ENCODE measurements at places on chromosomes 12 and 14. TPM values are rescaled to one million over a fixed set of nuclear protein-coding genes. Genes with fewer than 3 reads are reported as not detected.

GRCh38 chr14:92253381-92253894, 69.5 kb upstream of the SLC24A4 start:
- DNase-seq, result no peak

DNA sequence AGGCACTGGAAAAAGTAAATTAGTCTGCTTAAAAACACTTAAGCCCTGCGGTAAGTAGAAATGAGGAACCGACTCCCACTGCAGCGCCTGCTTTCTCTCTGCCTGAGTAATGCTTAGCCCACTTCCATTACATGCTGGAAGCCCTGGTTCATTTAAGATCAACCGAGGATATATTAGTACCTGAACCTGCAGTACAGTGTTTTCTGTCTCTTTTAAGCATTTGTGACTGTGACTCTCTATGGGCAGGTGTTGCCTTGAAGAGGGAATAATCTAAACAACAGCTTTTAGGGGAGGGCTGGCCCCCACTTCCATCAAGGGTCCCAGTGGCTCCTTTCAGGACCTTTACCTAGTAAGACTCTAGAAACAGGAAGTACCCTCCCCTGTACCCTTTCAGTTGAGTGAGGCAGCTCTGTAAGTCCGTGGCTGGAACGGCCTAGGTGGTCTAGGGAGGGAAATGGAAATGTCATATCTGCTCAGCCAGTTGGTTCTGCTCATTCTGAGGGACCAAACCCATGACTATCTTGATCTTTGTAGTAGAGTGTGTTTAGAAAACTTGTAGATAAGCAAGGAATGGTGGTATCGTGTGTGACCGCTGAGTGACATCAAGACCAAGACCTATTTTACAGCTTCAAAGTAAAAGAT, 56.2 kb downstream of the FNTB start:
- DNase-seq, result no peak

GRCh38 chr12:118052324-118053070, 8.5 kb downstream of the WSB2 start:
- DNase-seq, result no peak

TC2N gene
- not detected for polyA plus RNA-seq

HPD gene
- 1.9 TPM for polyA plus RNA-seq

Measured in SK-N-SH (cell line).